ENCODE measurements at places on chromosomes 2 and 18. TPM values are rescaled to one million over a fixed set of nuclear protein-coding genes. Genes with fewer than 3 reads are reported as not detected.

Gene TMEM37
- total RNA-seq: 1.0 TPM

DNA sequence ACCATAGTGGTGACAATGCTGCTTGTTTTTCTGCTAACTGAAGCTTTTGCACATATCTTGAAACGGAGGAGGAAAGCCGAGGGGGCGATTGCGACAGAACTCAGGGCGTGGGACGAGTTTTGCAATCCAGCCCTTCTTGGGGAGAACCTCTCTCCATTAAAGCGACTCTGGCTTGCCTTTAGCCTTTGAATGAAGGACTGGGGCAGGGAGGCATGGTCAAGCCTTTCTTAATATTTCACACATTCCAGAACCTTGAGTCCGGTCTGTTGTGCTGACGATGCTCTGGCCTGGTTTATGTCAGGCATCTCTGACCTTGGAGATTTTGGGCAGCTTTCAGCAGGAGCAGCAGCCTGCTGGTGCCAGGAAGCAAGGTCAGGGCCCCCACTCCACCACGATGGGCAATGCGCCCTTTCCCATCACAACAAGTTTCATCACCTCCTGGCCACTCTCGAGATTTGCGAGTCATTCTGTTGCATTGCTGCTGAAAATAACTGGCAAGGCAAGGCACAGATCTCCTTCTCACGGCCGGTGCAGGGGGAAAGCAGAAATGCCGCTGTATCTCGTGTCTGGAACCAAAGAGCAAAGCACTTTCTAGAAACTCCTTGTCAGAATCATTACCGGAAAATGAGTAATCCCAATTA is 10.8 kb downstream of the EMILIN2 start:
- peaks cover 19% of the 10 kb centered on the region for H3K4me1 ChIP-seq
- DNase-seq: no peak
- no peak overlapping the region for H3K4me3 ChIP-seq
- H3K27me3 ChIP-seq: no peaks in the 10 kb centered on the region
- no peak overlapping the region for H3K27ac ChIP-seq
- H3K36me3 ChIP-seq: no peaks in the 10 kb centered on the region

Gene DCC
- 0.41 TPM for total RNA-seq

Gene ANO7
- 1.8 TPM for total RNA-seq

DNA sequence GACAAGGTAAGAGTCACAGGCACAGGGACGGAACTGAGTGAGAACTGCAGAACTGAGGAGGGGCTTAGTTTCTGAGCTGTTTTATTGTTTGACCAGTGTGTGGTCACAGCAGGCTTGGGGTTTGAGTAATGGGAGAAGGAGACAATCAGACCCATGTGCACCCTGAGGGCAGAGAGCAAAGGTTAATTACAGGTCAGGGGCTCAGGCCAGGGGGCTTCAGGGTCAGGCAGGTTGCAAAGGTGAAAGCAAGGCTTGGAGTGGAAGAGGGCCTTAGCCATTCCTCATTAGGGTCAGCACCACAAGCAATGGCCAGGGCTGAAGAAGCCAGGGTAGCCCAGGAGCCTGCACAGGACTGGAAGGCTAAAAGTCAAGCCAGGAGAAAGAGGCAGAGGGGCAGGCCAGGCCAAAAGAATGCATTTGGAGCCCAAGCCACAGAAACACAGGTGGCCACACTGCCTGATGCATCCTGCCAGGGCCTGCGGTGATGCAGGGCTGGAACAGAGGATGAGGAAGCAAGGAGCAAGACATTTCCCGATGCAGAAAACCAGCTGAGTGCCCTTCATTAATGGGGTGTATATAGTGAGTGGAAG is 209.8 kb upstream of the GYPC start:
- peak; percentile 40 for DNase-seq
- H3K27ac ChIP-seq: no peak overlapping the region
- H3K27me3 ChIP-seq: no peaks in the 10 kb centered on the region

DNA sequence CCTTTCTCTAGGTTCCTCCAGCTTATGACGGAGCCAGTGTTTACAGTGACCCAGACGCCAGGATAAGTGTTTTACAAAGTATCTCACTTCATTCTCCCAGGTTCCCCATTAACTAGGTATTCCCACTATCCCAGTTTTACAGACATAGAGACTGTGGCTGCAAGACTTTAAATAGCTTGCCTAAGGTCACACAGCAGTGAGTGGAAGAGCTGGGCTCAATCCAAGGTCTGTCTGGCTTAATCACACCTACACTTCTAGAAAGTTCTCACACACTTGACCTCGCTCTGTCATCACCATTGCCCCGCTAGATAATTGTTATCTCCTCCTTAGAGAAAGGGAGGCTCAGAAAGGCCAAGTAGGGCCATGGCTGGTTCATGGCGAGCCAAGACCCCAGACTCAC is 110.2 kb downstream of the ANTXR1 start:
- H3K27ac ChIP-seq: no peak overlapping the region
- no peak overlapping the region for H3K4me3 ChIP-seq
- no peaks in the 10 kb centered on the region for H3K4me1 ChIP-seq
- no peaks in the 10 kb centered on the region for H3K36me3 ChIP-seq

Gene IL37
- not detected for total RNA-seq

- no peaks in the 10 kb centered on the region for H3K36me3 ChIP-seq
- no peak overlapping the region for H3K27ac ChIP-seq
- no peak for DNase-seq
- no peaks in the 10 kb centered on the region for H3K27me3 ChIP-seq
- H3K4me1 ChIP-seq: no peaks in the 10 kb centered on the region
- no peak overlapping the region for H3K4me3 ChIP-seq
These were observed 41.6 kb downstream of the KCNE4 start for GRCh38 chr2:223093436-223094241.

- no peaks in the 10 kb centered on the region for H3K27me3 ChIP-seq
- no peaks in the 10 kb centered on the region for H3K4me1 ChIP-seq
- no peaks in the 10 kb centered on the region for H3K36me3 ChIP-seq
- no peak overlapping the region for H3K4me3 ChIP-seq
These were observed 232.7 kb downstream of the SLC8A1 start for GRCh38 chr2:40219141-40219540.

DNA sequence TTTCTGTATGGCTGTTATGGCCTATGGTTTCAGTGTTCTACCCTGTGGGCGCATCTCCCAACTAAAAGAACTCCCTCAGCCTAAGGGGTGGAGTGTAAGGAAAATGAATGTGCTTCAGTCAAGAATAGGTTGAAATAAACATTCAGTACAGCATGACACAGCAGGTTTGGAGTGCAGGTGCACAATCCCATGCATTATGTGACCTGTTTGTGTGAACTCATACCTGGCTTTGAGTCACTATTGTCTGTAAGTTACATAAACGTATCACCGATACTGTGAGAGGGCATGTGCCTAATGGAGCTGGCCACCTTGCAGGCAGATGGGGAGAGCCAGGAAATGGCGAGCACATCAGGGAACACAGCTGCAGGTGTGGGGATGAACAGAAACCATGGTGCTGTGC is 216.0 kb downstream of the DSEL start:
- no peaks in the 10 kb centered on the region for H3K27me3 ChIP-seq
- no peaks in the 10 kb centered on the region for H3K36me3 ChIP-seq
- H3K27ac ChIP-seq: no peak overlapping the region

DNA sequence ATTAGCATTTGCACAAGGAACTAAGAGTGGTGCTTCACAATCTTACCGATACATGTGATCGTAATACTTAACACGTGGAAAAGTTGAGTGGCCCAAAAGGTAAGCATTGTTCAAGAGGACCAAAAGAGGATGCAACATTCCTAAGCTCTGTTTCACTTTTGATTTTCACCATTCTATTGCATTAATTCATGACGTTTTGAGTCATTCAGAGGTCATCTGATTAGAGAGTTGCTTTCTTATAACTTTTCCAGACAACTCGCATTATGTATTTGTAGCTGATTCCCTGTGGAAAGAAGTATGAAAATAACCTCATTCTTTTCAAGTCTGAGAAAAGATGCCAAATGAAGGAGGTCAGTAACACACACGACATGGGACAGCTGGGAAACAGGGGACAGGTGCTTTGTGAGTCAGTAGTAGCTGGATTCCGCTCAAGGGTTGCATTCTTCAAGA is 344.4 kb downstream of the RND3 start:
- no peak overlapping the region for H3K4me3 ChIP-seq
- no peaks in the 10 kb centered on the region for H3K4me1 ChIP-seq
- H3K27me3 ChIP-seq: no peaks in the 10 kb centered on the region
- no peak overlapping the region for H3K27ac ChIP-seq
- DNase-seq: no peak

GRCh38 chr2:111946294-111947114 is 48.1 kb downstream of the MERTK start:
- H3K27ac ChIP-seq: no peak overlapping the region
- no peak for DNase-seq
- H3K27me3 ChIP-seq: no peaks in the 10 kb centered on the region
- no peaks in the 10 kb centered on the region for H3K36me3 ChIP-seq

- no peak overlapping the region for H3K4me3 ChIP-seq
- H3K27ac ChIP-seq: no peak overlapping the region
- H3K36me3 ChIP-seq: no peaks in the 10 kb centered on the region
- no peaks in the 10 kb centered on the region for H3K27me3 ChIP-seq
- no peak for DNase-seq
- no peaks in the 10 kb centered on the region for H3K4me1 ChIP-seq
These were observed 15.0 kb downstream of the CCDC74A start for GRCh38 chr2:131542438-131543384.

DNA sequence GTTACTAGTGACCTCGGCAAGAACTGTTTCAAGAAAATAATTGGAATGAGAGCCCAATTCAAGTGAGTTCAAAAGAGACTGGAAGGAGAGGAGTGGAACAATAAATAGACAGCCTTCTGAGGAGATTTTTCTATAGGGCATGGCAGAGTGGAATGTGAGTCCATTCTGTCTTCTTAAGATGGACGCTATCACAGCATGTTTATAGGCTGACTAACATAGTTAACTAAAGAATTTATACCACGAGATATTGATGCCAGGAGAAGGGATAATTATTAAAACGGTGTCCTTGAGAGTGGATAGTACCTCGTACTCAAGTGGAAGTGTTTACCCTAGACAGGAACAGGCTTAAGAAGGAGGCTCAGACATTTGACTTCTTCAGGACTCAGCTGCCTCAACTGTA is 143.5 kb upstream of the RBBP8 start:
- H3K27me3 ChIP-seq: no peaks in the 10 kb centered on the region
- peaks cover 17% of the 10 kb centered on the region for H3K4me1 ChIP-seq
- H3K36me3 ChIP-seq: no peaks in the 10 kb centered on the region
- no peak overlapping the region for H3K27ac ChIP-seq

Gene GCKR
- total RNA-seq: not detected

DNA sequence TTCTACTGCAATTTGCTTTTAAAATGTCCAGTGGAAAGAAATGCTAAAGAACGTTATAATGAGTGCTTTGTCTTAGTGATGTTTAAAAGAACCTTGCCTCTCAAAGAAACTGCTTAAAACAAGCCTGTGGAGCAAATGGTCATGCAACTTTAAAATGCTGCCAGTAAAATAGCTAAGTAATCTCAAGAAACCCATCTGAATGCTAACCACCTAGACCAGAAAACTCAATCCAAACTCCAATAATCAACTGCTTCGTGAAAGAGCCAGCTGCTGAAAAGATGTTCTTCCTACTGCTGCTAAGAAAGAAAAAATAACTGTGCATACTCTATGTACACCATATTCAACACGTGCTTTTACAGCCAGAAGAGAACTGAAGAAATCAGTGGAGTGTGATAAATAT is 145.6 kb downstream of the PDE1A start:
- H3K27me3 ChIP-seq: no peaks in the 10 kb centered on the region
- no peak overlapping the region for H3K4me3 ChIP-seq
- DNase-seq: no peak

Gene IL36B
- total RNA-seq: not detected

GRCh38 chr18:65846107-65846506 is 95.3 kb downstream of the CDH7 start:
- H3K4me3 ChIP-seq: no peak overlapping the region
- no peak overlapping the region for H3K27ac ChIP-seq
- no peaks in the 10 kb centered on the region for H3K36me3 ChIP-seq

GRCh38 chr2:159441182-159441581 is 154.7 kb upstream of the WDSUB1 start:
- no peak for DNase-seq
- H3K4me1 ChIP-seq: no peaks in the 10 kb centered on the region
- H3K36me3 ChIP-seq: peaks cover 20% of the 10 kb centered on the region
- H3K27ac ChIP-seq: no peak overlapping the region

DNA sequence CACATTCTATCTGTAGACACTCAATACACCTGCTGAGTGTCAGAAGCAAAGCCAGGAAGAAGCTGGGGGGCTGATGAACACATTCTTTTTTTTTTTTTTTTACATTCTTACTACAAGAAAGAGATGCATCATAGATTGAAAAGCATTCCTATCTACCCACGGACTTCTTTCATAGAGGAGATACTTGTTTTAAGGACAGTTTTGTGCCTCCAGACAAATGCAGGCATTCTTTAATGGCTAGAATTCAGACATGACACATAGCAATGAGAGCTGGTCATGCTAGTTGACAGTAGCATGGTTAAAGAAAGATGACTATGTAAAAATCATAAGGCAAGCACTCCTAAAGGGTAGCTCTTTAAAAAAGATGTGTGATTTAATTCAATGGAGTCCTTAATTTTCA is 110.2 kb downstream of the EPHA4 start:
- H3K36me3 ChIP-seq: peaks cover 6% of the 10 kb centered on the region
- peaks cover 84% of the 10 kb centered on the region for H3K4me1 ChIP-seq
- no peak overlapping the region for H3K27ac ChIP-seq
- no peak for DNase-seq

DNA sequence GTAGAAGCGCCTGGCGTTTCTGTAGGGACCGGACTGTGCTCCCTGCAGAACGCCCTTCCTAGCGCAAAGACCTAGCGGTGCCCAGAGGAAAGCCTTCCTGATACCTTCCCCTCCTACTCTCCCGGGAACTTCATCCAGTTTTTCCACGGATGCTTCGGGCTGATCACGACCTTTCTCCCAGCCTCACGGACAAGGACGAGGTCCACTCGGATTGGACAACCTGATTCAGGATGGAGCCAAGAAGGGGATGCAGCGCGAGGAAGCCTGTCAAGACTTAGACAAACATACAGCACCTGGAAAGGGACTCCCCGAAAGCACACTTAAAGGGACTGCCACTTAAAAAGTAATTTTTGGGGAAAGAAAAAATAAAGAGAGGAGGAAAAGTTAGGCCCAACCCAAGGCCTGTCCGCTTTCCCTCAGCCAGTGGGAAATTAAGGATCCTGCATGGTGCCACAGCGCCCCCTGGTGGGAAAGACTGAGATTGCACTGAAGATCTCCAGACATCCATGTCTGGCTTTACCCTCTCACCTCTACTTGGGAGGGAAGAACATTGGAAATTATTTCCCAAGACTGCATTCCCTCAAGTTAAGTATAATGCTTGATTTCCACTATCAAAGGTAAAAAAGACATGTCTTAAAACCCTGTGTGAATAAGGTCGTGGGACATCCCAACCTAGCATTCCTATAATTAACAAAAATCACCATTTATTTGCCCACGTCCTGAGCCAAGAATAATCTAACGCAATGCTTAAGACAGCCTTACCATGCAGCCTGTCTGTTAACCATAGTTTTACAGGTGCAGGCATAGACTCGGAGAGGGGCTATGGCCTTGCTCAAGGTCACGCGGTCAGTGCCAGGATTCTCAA is 13.4 kb upstream of the COPS8 start:
- no peaks in the 10 kb centered on the region for H3K4me1 ChIP-seq
- H3K27me3 ChIP-seq: no peaks in the 10 kb centered on the region
- H3K4me3 ChIP-seq: no peak overlapping the region
- no peaks in the 10 kb centered on the region for H3K36me3 ChIP-seq
- DNase-seq: peak; percentile 76

GRCh38 chr18:11480692-11481091 is 128.7 kb upstream of the SLC35G4 start:
- H3K27me3 ChIP-seq: no peaks in the 10 kb centered on the region
- no peaks in the 10 kb centered on the region for H3K36me3 ChIP-seq
- no peak for DNase-seq
- H3K27ac ChIP-seq: no peak overlapping the region
